ENCODE measurements at places on chromosomes 7 and 10.
A peak's percentile ranks its signal among the peaks of the same experiment; 100 is the strongest.

DNA sequence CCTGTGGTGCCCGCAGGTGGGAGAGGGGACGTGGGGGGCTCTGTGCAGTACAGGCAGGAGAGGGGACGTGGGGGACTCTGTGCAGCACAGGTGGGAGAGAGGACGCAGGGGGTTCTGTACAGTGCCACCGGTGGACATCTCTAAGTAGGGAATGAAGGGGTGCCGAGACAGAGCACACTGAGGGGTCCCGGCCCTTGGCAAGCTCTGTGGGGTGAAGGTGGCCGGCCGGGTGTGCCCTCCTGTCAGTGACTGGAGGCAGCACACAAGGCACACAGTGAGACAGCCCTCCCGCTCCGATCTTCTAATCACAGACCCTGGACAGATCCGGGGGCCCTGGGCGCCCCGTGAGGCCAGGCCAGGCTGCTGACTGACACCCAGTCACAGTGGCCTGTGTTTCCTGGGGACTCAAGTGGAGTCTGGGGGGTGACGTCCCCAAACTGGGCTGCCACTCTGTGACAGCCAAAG lies 11.2 kb downstream of the GPR146 start:
- no peak overlapping the region for H3K27ac ChIP-seq
- no peak for DNase-seq
- no peak overlapping the region for H3K4me3 ChIP-seq
- no peaks in the 10 kb centered on the region for H3K36me3 ChIP-seq

DNA sequence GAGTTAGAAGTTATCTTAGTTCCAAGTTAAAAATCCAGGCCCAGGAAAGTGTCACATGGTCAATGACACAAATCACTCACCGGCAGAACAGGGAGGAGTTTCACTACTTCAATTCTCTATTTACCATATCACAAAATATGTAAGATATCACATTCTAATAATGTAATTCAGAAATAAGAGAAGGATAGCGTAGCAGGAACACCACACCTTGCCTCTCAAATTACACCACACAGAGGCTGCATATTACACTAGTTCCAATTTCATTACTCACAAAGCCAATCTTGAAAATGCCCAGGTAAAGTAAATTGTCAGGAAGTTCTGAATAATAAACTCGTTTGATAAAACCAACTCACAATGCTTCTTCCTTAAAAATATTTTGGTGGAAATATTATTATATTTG lies 169.2 kb downstream of the CTTNBP2 start:
- DNase-seq = no peak
- H3K4me1 ChIP-seq = no peaks in the 10 kb centered on the region
- H3K4me3 ChIP-seq = no peak overlapping the region
- no peak overlapping the region for H3K27ac ChIP-seq
- peaks cover 4% of the 10 kb centered on the region for H3K27me3 ChIP-seq
- no peaks in the 10 kb centered on the region for H3K36me3 ChIP-seq

DNA sequence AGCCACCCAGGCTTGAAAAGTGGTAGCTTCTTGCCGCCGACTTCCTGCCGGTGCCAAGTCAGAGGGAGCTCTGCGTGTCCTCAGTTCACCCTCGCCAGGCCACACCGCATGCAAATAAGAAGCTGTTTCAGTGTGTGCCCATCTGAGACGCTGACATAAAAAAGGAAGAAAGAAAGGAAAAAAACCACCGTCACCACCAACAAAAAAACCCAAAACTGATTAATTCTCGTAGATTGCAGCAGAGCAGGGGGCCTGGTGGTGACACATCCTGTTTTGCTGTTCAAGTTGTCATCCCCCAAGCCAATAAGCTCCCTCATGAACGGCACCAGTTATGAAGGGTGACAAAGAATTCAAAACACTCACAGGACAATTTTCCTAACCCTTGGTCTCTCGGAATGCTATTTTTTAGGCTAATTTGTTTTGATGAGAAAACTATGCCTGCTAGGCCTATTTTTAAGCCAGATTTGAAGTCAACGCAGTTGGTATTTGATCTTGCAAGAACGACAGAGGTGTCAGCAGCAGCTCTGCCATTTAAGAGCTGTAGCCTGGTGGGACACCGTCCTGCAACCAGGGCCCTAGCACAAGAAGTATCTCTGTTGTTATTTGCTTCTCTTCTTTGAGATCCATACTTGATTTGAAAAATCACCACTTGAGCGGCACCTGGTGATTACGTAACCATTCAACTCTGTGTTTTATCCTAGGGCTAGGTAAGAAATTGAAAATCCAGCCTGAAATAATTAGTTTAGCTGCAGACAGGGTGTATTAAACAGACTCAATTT lies 145.6 kb downstream of the PFKFB3 start:
- peaks cover 14% of the 10 kb centered on the region for H3K27me3 ChIP-seq
- no peak overlapping the region for H3K4me3 ChIP-seq
- H3K36me3 ChIP-seq = no peaks in the 10 kb centered on the region
- H3K4me1 ChIP-seq = no peaks in the 10 kb centered on the region
- no peak overlapping the region for H3K27ac ChIP-seq
- no peak for DNase-seq

DNA sequence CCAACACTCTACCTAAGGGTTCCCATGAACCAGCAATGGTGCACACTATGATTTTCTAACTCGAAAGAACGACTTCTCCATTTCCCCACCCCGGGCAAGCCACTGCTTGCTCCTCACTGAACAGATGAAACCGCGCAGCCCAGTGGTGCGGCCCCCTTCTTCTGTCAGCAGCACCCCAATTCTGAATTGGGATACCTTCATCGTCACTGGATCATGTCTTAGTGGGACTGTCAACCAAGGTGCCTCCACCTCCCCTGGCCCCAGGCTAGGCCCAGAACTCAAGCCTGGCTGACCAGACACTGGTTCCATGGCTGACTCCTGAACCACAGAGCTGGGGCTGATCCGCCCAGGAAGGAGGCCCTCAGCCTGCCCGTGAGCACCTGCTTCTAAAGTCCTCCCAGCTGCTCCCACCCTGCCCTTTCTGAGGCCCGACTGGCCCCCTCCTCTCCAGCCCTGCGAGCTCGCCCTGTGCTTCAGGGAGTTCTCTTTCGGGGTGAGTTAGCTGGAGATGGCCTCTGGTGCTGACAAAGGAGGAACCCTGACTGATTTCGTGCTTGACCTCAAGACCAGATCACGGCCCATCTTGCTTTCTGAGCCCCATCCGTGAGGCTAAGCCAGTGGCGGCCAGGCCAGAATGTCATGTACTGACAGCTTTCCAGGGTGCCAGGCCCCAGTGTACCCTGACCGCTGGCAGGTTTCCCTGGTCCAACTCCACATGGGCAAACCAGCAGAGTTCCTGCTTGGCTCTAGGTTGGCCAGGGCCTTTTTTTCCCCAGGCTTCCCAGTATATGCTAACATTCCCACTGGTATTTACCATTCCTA lies 44.5 kb downstream of the FAM53B start:
- no peak for DNase-seq
- H3K27me3 ChIP-seq = peaks cover 2% of the 10 kb centered on the region
- peaks cover 86% of the 10 kb centered on the region for H3K4me1 ChIP-seq
- no peak overlapping the region for H3K4me3 ChIP-seq
- peak overlapping the region; percentile 96 for H3K27ac ChIP-seq

DNA sequence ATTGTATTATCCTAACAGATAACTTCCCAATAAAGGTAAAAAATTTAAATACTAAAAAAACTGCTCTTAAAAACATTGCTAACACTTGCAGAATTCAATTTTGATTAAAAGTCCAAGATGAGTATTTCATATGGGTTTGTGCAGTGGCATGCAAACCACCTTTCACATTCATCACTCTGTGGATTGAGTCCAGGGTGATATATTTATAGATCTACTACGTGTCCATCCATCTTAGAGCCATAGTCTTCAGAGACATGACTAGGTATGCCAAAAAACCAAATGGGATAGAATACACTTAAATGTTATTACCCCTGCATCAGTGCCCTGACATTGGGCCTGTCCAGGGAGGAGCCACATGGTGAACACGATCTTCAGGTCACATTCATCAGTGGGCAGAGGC lies 96.0 kb downstream of the DOCK4 start:
- H3K4me1 ChIP-seq = peaks cover 21% of the 10 kb centered on the region
- H3K4me3 ChIP-seq = no peak overlapping the region
- no peak for DNase-seq
- H3K36me3 ChIP-seq = no peaks in the 10 kb centered on the region
- peaks cover 4% of the 10 kb centered on the region for H3K27me3 ChIP-seq

DNA sequence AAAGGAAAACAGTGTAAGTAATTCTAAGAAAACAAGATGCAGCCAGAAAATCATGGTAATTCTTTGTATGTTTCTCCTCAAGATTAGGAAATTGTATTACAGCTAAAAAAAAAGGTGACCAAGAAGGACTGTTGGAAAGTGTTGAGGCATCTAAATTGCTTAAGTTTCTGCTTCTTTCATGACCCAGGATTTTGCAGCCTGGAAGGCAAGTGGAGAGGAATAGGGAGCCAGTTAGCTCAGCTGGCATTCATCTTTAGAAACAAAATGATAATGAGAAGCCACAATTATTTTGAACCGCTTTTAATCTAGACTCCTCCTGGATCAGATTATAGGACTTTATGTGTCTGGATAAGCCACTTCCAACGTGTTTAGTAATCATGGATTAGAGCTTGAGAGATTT lies 56.8 kb upstream of the TMEM229A start:
- H3K36me3 ChIP-seq = no peaks in the 10 kb centered on the region
- no peaks in the 10 kb centered on the region for H3K4me1 ChIP-seq
- no peaks in the 10 kb centered on the region for H3K27me3 ChIP-seq
- no peak for DNase-seq

- no peak overlapping the region for H3K27ac ChIP-seq
- peaks cover 47% of the 10 kb centered on the region for H3K4me1 ChIP-seq
- no peak for DNase-seq
- H3K36me3 ChIP-seq = no peaks in the 10 kb centered on the region
- no peak overlapping the region for H3K4me3 ChIP-seq
These were observed 118.3 kb downstream of the KLF6 start for GRCh38 chr10:3666525-3667302.

DNA sequence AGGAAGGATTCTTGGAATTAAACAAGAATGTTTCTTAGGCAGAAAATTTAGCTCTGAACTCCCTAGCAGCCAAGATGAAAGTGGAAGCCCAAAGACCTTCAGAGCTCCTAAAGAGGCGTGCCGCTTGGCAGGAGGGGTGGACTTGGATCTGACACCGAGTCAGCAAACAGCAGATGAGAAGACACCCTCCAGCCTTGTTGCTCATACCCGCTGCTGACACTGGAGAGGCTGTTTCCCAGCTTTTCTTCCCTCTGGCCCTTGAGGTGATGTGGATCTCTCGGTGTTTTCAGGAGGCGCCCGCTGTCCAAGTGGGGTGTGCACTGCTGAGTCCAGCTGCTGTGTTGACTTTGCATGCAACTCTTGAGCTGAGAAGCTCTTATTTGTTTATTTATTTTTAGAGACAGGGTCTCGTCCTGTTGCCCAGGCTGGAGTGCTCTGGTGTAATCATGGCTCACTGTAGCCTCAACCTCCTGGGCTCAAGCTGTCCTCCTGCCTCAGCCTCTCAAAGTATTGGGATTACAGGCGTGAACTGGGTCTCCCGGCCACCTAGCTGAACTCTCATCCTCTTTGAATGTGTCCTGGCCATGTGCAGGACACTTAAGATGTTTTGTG lies 21.5 kb downstream of the SLC18A2 start:
- H3K4me1 ChIP-seq = peaks cover 46% of the 10 kb centered on the region
- DNase-seq = no peak
- peaks cover 13% of the 10 kb centered on the region for H3K27me3 ChIP-seq
- H3K36me3 ChIP-seq = no peaks in the 10 kb centered on the region
- H3K4me3 ChIP-seq = no peak overlapping the region

DNA sequence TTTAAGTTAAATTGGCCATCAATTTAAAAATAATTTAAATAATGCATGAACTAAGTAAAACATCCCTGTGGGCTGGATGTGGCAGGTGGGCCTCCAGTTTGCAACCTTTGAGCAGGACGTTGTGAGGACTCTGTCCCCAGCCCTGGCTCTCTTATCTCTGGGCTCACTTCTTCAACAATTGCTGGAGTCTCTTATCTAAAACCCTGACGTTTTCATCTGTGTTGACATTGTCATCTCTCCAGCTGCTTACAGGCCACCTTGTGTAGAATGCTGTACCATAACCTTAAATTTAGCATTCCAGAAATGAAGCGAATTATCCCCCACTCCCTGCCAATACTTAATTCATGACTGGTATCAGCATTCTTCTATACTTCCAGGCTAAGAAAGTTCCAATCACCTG lies 3.2 kb upstream of the KIF5B start:
- H3K27ac ChIP-seq = no peak overlapping the region
- H3K36me3 ChIP-seq = no peaks in the 10 kb centered on the region
- DNase-seq = no peak
- peaks cover 34% of the 10 kb centered on the region for H3K4me1 ChIP-seq
- H3K27me3 ChIP-seq = peaks cover 8% of the 10 kb centered on the region

GRCh38 chr7:50145226-50145625 lies 52.2 kb upstream of the ZPBP start:
- H3K27me3 ChIP-seq = peaks cover 4% of the 10 kb centered on the region
- H3K4me3 ChIP-seq = no peak overlapping the region
- H3K4me1 ChIP-seq = peaks cover 8% of the 10 kb centered on the region
- DNase-seq = no peak
- no peaks in the 10 kb centered on the region for H3K36me3 ChIP-seq

- H3K4me1 ChIP-seq = peaks cover 50% of the 10 kb centered on the region
- peak; percentile 40 for DNase-seq
- H3K4me3 ChIP-seq = peak overlapping the region; percentile 13
- H3K36me3 ChIP-seq = no peaks in the 10 kb centered on the region
- H3K27me3 ChIP-seq = peaks cover 20% of the 10 kb centered on the region
These were observed 225.9 kb downstream of the TRIL start for GRCh38 chr7:28732071-28732869.

DNA sequence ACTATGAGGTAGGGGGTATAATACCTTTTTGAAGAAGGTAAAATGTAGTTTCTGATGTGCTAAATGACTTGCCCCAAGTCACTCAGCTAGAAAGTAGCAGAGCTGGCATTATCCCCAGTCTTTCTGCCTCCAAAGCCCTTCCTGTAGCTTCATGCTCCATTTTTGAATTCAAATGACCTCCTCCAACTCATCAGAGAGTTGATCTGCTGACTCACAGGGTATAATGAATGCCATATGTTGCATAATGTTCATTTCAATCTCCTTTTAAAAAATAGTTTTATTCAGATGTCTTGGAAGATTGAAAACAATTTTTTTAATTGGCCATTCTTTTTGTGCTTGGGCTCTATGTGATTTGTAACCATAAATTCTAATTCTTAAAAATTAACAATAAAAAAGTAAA lies 272.8 kb upstream of the IMMP2L start:
- no peak for DNase-seq
- H3K36me3 ChIP-seq = peaks cover 42% of the 10 kb centered on the region
- no peak overlapping the region for H3K27ac ChIP-seq
- no peak overlapping the region for H3K4me3 ChIP-seq

DNA sequence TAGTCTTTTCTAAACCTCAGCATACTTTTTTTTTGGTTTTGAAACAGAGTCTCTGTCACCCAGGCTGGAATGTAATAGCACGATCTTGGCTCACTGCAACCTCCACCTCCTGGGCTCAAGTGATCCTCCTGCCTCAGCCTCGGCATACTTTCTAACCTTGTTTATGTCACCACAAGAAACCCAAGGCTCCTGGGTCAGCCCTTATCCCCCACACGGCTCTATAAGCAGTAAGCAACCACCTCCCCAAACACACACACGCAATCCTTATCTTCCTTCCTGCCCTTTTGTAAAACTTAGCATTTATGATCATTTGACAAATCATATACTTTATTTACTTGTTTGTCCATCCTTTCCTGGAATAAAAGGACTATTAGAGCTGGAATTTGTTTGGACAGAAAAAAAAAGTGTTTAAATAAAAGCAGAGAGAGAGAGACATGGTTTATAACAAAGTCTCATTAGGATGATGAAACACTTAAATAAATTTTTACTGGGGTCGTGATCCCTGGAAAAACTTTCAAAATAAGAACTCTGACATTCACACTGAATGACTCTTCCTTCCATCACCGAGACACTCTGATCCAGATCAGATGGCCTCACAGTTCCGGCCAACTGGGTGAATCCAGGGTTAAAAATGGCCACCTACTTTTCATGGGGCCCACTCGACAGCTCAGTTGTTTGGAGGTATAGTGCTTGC lies 72.7 kb upstream of the PIK3CG start:
- no peak for DNase-seq
- H3K36me3 ChIP-seq = no peaks in the 10 kb centered on the region
- H3K4me3 ChIP-seq = no peak overlapping the region
- no peak overlapping the region for H3K27ac ChIP-seq

Data from nephron progenitor cell (in vitro differentiated cells).